ENCODE measurements at places on chromosomes 11 and 22. TPM values are rescaled to one million over a fixed set of nuclear protein-coding genes. Genes with fewer than 3 reads are reported as not detected.

The THY1 gene
- total RNA-seq: 9.2 TPM

The BTG4 gene
- total RNA-seq: not detected

The LTO1 gene
- total RNA-seq: 11.4 TPM

The TBX1 gene
- 34.4 TPM for total RNA-seq

The IL17REL gene
- total RNA-seq: not detected

The SMIM38 gene
- not detected for total RNA-seq

The NRGN gene
- 1.7 TPM for total RNA-seq

The TMEM191B gene
- total RNA-seq: 1.3 TPM

The LIF gene
- 2.5 TPM for total RNA-seq

The MPZL2 gene
- total RNA-seq: 114 TPM

The BLID gene
- 0.71 TPM for total RNA-seq

The PTPRCAP gene
- not detected for total RNA-seq

The APOA4 gene
- total RNA-seq: not detected

The OR52D1 gene
- total RNA-seq: not detected

Data from airway epithelial cell (primary cell).